ENCODE measurements at places on chromosomes 7 and 10. TPM values are rescaled to one million over a fixed set of nuclear protein-coding genes. Genes with fewer than 3 reads are reported as not detected.

GNGT1 gene
- not detected for total RNA-seq

CYP2C18 gene
- total RNA-seq: 0.13 TPM

DNA sequence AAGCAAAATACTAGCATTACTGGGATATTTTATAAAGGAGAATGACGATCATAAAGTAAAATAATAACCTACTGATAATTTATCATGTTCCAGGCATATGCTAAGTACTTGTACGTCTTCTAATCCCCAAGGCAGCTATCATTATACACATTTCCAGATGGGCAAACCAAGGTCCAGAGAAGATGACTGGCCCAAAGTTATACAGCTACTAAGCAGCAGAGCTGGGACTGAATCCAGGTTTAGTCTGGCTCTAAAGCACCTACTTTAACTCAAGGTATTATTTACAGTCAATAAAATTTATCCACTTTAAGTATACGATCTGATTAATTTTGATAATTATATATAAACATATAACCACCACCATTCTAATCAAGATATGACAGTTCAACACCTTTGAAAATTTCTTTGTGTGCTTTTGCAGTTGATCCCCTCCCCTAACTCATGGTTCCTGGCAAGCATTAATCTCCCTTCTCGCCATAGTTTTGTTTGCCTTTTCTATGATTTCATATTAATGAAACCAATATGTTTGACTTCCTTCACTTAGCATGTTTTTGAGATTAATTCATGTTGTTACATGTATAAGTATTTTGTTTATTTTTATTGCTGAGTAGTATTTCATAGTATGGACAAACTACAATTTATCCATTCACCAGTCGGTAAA is 126.7 kb downstream of the CPEB3 start:
- no peak overlapping the region for H3K27ac ChIP-seq
- H3K4me1 ChIP-seq: no peaks in the 10 kb centered on the region
- DNase-seq: no peak
- no peaks in the 10 kb centered on the region for H3K27me3 ChIP-seq
- H3K4me3 ChIP-seq: no peak overlapping the region
- H3K36me3 ChIP-seq: no peaks in the 10 kb centered on the region

DNA sequence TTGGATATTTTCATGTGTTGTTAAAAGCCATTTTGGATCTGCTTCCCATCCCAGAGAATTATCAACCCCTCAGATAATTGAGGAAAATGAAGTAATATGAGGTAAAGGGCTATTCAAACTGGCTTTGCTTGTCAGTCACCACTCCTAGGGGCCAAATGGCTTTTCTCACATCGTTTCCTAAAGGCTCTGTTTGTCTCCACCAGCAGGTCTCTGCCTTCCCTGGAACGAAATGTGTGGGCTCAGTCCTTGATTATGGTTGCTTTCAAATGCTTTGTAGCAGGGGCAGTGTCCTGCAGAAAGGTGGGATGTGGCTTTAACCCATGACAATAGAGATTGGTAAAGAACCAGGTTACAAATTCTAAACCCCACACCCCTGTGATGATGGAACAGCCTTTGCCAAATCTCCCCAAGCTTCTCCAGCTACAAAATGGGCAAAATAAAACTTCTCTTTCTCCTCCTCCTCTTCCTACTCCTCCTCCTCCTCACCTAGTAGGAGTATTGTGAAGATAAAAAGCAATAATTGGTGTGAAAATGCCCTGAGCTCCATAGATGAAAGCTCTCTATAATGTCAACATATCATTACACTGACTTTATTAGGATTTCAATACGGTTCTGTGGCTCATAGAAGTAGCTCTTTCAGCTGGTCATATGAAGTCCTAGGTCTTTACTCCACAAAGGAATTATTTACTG is 127.6 kb downstream of the CHN2 start:
- no peaks in the 10 kb centered on the region for H3K4me1 ChIP-seq
- no peaks in the 10 kb centered on the region for H3K27me3 ChIP-seq
- H3K4me3 ChIP-seq: no peak overlapping the region
- no peak for DNase-seq
- no peaks in the 10 kb centered on the region for H3K36me3 ChIP-seq

DNA sequence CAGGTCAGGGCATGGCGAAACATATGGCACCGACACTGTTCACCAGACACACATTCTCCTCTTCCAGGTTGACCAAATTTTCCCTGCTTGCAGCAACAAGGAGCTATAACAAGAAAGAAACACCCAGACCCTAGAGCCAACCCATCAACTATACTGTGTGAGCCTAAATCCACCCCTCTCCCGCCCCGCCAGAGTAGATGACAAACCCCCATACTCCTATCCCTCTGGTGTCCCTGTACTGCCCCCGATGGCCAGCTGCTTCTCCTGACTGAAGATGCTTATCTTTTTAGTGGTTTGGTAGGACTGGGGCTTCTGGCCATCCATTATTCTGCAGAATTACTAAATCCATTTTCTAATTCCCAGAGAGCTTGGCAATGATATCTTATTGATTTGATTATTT is 70.1 kb upstream of the EEPD1 start:
- DNase-seq: no peak
- no peak overlapping the region for H3K4me3 ChIP-seq
- no peaks in the 10 kb centered on the region for H3K27me3 ChIP-seq
- H3K27ac ChIP-seq: no peak overlapping the region
- H3K4me1 ChIP-seq: no peaks in the 10 kb centered on the region
- H3K36me3 ChIP-seq: no peaks in the 10 kb centered on the region

- H3K27ac ChIP-seq: no peak overlapping the region
- no peaks in the 10 kb centered on the region for H3K36me3 ChIP-seq
- no peaks in the 10 kb centered on the region for H3K4me1 ChIP-seq
- no peaks in the 10 kb centered on the region for H3K27me3 ChIP-seq
- no peak overlapping the region for H3K4me3 ChIP-seq
These were observed 88.1 kb downstream of the ANKIB1 start for GRCh38 chr7:92333866-92334265.

- H3K36me3 ChIP-seq: no peaks in the 10 kb centered on the region
- no peaks in the 10 kb centered on the region for H3K27me3 ChIP-seq
- no peak for DNase-seq
- H3K4me3 ChIP-seq: no peak overlapping the region
These were observed 33.3 kb downstream of the EGFR start for GRCh38 chr7:55052081-55052480.

DNA sequence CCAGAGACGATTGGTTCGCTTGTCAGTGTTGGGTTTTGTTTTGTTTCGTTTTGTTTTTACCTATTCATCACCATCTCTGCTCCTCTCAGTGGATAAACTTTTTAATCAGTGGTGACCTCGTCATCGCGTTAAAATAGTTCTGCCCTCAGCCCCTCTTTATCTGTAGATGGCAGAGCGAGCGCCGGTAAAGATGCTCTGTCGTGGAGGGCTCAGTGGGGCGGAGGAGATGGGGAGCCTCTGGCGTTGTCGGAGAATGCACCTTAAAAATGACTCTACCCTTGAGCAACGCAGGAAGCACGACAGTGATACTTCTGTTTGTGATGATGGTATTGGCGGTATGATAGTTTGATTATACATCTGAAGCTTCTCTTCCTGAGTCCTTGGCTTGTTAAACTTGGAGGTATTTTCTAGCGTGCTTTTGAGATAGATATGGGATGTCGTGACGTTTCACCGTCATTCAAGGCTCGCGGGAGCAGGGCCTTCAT is 554 bp downstream of the CSGALNACT2 start:
- peak; percentile 73 for DNase-seq
- no peaks in the 10 kb centered on the region for H3K36me3 ChIP-seq
- H3K4me3 ChIP-seq: peak overlapping the region; percentile 96
- peaks cover 52% of the 10 kb centered on the region for H3K4me1 ChIP-seq
- H3K27ac ChIP-seq: peak overlapping the region; percentile 92
- no peaks in the 10 kb centered on the region for H3K27me3 ChIP-seq

IFIT3 gene
- 0.63 TPM for total RNA-seq

DNA sequence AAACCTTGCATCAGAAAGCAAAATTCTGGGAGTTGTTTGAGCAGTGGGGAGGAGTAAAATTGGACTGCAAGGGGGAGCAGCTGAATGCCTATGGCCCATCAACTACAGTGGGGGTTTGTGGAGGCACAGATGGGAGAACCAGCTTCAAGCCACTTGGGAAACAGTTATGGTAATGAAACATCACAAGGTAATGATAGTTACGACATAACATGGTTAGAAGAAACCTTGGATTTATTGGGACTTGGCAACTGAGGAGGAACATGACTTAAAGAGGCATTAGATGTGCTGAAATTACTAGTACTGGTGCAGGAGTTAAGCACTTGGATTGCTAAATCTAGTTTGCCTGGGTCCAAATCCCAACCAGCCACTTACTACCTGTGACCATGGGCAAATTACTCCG is 868.4 kb downstream of the KCNMA1 start:
- no peak overlapping the region for H3K27ac ChIP-seq
- no peaks in the 10 kb centered on the region for H3K4me1 ChIP-seq
- no peaks in the 10 kb centered on the region for H3K27me3 ChIP-seq

DNA sequence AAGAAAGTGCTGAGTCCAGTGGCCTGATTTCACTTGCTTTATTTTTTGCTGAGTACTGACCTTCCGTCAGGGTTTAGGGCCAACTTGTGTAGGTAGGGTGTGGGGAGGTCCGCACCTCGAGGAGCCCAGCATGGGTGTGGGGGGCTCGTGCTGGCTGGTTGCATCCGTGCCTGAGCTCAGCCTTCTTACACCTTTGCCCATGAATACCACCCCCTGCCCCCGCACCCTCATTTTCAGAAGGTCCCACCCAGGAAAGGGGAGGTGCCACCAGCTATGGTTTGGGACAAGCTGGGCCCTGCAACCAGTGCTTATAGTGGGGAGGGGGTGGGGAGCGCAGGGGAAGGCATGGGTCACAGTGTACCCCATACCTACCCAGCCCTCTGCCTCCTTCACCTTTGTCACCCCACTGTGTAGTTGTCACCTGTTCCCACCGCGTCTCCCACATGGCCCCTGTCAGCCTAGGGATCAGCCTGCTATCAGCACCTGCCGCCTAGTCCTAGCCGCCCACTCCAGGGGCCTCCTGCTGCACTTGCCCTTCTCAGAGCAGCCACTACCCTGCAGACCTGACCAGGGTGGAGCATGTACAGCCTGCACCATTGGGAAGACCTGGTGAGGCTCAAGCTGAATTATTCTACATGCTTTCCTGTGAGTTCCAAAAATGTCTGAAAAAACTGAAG is 146.2 kb upstream of the RET start:
- no peaks in the 10 kb centered on the region for H3K4me1 ChIP-seq
- no peaks in the 10 kb centered on the region for H3K36me3 ChIP-seq
- no peak for DNase-seq
- no peak overlapping the region for H3K4me3 ChIP-seq
- H3K27me3 ChIP-seq: no peaks in the 10 kb centered on the region

- H3K27me3 ChIP-seq: no peaks in the 10 kb centered on the region
- peak overlapping the region; percentile 91 for H3K4me3 ChIP-seq
- DNase-seq: no peak
- H3K4me1 ChIP-seq: peaks cover 76% of the 10 kb centered on the region
- H3K27ac ChIP-seq: peak overlapping the region; percentile 94
These were observed 922 bp upstream of the MYO1G start for GRCh38 chr7:44979481-44980392.

- no peak overlapping the region for H3K27ac ChIP-seq
- DNase-seq: no peak
- H3K36me3 ChIP-seq: no peaks in the 10 kb centered on the region
These were observed 61.2 kb upstream of the LRRN3 start for GRCh38 chr7:111029574-111030251.

- H3K36me3 ChIP-seq: no peaks in the 10 kb centered on the region
- DNase-seq: no peak
- no peak overlapping the region for H3K27ac ChIP-seq
- peaks cover 63% of the 10 kb centered on the region for H3K27me3 ChIP-seq
- H3K4me1 ChIP-seq: peaks cover 58% of the 10 kb centered on the region
These were observed 169.8 kb downstream of the UBE2H start for GRCh38 chr7:129782818-129783583.

DNA sequence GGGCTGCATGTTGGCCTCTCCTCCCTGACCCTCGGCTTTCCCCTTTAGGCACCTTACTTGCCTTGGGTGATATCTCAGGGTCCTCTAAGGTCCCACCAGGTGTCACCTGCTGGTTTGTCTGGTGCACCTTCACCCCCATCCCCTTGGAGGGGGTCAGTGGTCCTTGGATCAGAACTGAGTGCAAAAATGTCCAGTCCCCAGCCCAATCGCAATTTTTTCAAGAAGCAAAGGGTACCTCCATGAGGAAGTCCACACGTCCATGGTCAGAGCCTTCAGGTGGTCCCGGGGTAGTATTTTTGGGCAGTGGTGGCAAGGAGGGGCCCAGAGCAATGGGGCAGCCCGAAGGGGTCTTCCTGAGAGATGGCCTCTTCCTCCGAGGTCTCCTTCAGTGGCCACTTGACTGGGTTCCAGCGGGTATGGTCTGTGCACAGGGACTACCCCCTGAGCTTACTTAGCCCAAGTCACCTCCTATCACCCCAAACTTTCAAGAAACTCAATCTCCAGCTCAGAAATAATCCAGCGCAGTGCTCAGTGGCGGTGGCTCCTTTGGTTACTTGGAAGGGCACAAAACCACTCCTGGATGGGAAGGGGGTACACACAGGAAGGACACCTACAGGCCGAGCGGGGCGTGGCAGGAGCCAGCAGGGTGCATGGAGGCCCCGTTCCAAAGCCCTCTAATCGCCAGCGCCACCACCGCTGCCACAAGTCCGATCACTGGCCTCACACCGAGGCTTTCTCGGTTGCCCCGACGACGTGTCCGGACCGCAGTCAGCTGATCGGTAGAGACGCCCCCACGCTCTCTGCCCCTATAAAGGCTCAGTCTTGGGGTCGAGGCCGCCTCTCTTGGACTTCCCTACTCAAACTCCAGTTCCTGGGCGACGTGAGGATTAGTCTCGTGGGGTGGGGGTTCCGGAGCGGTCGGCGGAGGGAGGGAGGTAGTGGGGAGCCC is 4.5 kb downstream of the SAP25 start:
- H3K4me3 ChIP-seq: peak overlapping the region; percentile 50
- peak; percentile 71 for DNase-seq
- no peaks in the 10 kb centered on the region for H3K36me3 ChIP-seq
- H3K4me1 ChIP-seq: peaks cover 46% of the 10 kb centered on the region

GRCh38 chr7:21300692-21301091 is 127.2 kb upstream of the SP4 start:
- H3K4me1 ChIP-seq: no peaks in the 10 kb centered on the region
- H3K27me3 ChIP-seq: no peaks in the 10 kb centered on the region
- DNase-seq: no peak
- H3K36me3 ChIP-seq: no peaks in the 10 kb centered on the region
- H3K4me3 ChIP-seq: no peak overlapping the region

Measured in CD8-positive, alpha-beta memory T cell (primary cell).